ENCODE measurements at places on chromosomes 6 and 20.

DNA sequence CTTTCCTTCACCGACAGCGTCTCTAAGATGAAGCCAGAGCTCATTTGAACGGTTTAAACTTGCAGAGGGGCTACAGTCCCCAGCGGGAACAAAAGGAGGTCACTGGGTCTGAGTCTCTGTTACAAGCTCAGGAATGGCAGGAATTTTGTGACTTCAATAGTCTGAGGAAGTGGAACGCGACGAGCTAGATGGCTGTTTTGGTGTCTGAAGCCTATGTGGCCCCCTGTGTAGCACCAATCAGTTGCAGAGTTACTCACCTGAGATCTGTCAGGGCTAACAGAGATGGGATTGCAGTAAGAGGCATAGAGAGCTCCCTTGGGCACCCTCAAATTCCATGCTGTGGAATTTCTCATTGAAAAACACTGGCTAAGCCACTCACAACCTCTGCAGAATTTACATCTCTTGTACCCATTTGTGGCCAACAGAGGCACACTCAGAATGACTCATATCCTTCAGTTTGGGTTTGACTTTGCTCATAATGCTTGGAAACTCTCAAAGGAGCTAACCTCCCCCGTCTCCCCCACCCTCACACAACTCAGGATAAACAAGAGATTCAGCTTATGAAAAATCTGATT, 7.1 kb upstream of the TCP11 start:
- DNase-seq: no peak

- DNase-seq: no peak
Observed at GRCh38 chr6:54262499-54262898, 45.7 kb upstream of the TINAG start.

DNA sequence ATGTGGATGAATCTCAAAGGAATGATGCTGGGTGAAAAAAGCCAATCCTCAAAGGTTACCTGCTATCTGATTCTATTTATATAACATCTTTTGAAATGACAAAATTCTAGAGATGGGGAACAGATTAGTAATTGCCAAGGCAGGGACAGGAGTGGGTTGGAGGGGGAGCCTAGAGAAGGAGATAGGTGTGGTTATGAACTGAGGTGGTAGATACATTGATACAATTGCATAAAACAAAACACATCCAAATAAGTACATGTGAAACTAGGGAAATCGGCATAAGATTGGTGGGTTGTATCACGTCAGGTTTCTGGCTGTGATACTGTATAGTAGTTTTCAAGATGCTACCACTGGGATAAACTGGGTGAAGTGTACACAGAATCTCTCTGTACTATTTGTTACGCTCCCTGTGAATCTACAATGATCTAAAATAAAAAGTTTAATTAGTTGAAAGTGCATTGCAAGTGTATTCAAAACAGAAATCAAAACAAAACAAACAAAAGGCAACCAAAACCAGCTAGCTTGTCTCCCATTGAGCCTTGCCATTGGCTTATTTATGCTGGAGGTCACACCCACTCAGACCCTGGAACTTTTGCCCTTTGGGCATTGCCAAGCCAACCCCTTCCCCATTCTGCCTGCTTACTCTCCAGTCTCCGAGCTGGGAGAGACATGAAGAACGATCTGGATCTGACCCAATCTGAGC, 27.8 kb downstream of the PPP1R16B start:
- DNase-seq: no peak

GRCh38 chr6:36383606-36384005, 3.9 kb downstream of the ETV7 start:
- DNase-seq: no peak
